Activated CD4-positive, alpha-beta T cell treated with anti-CD3 and anti-CD28 coated beads for 48 hours (primary cell): ENCODE measurements at places on chromosomes 7 and 10.

DNA sequence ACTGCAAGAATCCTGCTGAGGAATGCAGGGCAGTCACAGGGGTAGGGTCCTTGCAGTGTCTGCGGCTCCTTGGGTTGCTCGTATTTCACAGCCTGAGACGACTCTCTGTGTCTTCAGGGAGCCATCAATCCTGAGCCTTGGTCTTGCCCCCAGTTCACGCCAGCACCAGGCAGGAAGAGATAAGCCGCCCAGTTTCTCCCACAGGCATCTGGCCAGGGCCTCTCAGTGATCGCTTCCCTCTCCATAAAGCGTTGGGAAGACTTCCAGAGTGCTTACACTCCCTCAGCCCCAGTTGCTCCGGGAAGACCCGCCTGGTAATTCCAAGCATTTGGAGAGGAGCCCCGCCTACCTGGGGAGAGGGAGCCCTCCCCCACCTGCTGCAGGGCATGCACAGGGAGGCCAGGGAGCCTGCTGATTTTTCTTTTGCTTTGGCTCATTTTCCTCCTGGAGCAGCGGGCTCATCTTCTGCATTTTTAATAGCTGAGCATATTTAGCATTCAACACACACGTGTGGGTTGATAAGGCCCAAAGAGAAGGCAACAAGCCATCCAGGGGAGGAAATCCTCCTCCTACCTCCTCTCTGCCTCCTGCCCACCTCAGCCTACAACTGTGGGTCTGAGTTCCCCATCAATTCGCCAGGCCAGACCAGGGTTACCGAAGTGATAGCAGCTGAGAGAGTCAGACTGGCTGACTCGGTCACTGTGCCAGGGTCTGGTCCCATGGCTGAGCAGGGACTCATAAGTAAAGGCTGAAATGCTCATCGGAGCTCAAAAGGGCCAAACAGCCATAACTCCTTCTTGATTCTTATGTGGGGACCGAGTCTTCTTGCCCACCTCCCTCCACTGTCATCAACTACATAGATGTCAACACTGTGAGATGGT lies 74.4 kb upstream of the EFCAB10 start:
- no peak for DNase-seq

- DNase-seq = no peak
Measured at GRCh38 chr7:40015790-40016296, 65.8 kb downstream of the CDK13 start.

- no peak for DNase-seq
Measured at GRCh38 chr10:35922876-35923600, 280.9 kb upstream of the FZD8 start.

- DNase-seq = peak; percentile 66
Measured at GRCh38 chr7:33040803-33041516, 21.6 kb downstream of the NT5C3A start.

DNA sequence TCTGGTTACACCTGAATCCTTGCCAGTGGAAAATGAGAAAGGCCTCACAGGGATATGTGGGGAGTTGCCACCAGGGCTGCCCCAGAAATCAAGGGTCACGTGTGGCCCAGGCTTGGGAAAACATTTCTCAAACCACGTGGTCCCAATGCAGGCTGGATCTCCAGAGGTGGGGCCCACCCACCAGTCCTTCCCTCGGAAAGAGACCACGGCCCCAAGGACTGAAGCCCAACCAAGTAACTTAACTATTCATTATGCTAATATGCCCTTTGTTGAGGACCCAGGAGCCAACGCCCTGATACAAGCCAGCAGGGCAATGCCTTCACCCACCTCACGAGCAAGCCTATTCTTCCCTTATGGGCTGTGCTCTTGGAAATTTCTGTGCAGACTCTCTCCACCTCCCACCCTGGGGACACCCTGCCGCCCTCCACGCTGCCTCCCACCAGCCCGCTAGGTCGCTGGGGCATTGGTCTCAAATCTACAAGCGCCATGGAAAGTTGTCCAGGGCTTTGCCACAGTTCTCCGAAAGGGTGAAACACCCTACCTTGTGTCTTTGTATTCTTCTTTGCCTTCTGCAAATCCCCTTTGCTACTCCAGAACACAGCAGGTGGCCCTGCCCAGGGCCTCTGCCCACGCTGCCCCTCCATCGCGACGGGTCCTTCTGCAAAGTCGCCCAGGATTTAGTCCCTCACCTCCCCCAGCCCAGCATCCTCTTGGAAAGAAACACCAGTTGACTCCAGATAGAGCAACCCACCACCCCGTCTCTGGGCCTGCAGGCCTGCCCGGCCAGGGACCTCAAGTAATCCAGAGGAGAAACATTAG lies 8.8 kb downstream of the TNS3 start:
- no peak for DNase-seq

GRCh38 chr10:114397651-114398145 lies 6.6 kb downstream of the AFAP1L2 start:
- DNase-seq = no peak

DNA sequence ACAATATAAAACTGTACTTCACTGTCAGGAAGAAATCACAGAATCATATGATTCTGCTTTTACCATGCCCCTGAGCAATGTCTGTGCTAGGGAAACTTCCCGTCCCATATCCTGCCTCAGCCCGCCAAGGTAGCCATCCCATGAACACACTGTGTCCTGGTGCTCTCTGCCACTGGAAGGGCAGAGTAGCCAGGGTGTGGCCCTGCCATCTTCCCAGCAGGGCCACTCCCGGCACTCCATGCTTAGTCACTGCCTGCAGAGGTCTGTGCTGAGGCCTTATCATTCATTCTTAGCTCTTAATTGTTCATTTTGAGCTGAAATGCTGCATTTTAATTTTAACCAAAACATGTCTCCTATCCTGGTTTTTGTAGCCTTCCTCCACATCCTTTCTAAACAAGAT lies 31.8 kb downstream of the AP3M1 start:
- no peak for DNase-seq

GRCh38 chr10:74926791-74927585 lies 100.6 kb downstream of the KAT6B start:
- DNase-seq = no peak
